Hematopoietic multipotent progenitor cell treated with erythropoietin and hydrocortisone succinate and interleukin-3 and kit ligand, for 4 days (in vitro differentiated cells): ENCODE measurements at places on chromosomes 1 and 21.

DNA sequence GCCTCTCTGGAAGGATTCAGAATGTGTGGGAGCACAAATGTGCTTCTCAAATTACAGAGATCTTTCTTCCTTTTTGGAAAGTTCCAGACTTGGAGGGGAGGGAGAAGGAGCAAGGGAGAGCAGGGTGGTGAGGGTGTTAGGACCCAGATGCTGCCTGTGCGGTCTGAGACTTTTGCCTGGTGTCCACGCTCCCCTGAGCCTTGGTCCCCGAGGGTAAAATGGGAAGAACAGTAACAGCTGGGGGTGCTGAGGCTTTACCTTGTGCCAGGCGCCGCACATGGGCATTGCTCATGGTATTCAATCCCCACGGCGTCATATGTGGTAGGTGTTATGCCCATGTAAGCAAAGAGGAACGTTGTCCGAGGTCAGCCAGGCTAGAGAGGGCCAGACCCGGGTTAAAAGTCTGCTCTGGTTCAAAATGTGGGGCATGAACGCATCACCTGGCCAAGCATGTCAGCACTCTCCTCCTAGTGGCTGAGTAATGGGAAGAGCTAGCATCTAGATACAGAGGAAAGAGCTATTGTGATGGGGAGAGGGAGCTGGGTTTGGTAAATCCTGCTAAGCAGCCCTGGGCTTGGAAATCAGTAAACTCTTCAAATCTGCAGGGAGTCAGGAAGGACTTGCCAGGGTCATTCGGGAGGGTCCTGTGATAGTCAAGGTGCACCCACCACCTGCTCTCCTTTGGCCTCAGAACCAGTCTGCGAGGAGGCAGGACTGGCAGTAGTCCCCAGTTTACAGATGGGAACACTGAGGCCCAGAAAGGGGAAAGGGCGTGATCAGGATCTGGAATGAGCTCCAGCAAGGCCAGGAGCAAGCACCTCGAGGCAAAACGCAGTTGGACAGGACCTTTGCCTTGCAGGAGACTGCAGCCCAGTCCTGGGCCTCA lies 4.5 kb upstream of the RUNX3 start:
- DNase-seq = no peak

GRCh38 chr1:5444396-5444795 lies 547.8 kb downstream of the NPHP4 start:
- no peak for DNase-seq

DNA sequence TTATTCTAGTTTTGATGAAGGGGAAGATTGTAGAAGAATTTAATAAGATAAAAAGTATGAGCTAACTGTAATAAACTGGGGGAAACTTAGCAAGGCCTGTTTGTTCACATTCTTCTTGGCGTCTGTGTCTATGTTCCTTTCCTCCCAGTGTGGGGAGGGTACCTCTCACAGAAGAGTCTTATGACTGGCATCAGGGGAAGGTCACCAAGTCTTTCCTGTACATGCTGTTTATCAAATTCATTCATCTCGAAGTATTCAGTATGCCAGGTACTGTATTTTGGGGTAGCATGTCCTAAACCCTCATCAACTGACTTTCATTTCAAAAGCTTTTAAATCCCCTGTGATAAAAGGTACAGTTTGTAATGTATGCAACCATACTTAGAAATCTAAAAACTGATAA lies 78.4 kb downstream of the HS2ST1 start:
- no peak for DNase-seq

- DNase-seq = peak; percentile 90
Measured at GRCh38 chr1:47432071-47433036, 5.5 kb upstream of the FOXD2 start.

- no peak for DNase-seq
Measured at GRCh38 chr1:109818988-109819764, 55.5 kb upstream of the EPS8L3 start.

GRCh38 chr1:183407961-183408360 lies 10.2 kb downstream of the NMNAT2 start:
- no peak for DNase-seq
